Activated CD4-positive, alpha-beta T cell treated with anti-CD3 and anti-CD28 coated beads, Interleukin-10, Interleukin-2, amounts not matched to agents 100 ng/mL and 50 ng/mL, durations not matched to agents 16 hours and 8 hours (primary cell): ENCODE measurements at places on chromosomes 5 and 9.

DNA sequence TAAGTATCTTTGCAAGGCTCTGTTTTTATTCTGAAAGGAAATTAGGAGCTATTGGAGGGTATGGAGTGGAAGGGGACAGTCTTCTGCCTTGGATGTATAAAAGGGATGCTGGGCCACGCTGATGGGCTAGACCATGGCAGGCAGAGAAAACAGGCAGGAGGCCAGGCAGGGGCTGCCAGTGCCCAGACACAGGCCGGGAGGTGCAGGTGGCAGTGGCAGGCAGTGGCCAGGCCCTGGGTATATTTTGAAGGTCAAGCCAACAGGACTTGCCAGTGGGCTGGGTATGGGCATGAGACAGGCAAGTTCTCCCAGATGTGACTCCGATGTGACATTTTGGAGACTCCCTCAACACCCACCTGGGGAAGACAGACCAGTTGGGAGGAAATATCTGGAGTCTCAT, 131.9 kb downstream of the KCNIP1 start:
- DNase-seq, result no peak

DNA sequence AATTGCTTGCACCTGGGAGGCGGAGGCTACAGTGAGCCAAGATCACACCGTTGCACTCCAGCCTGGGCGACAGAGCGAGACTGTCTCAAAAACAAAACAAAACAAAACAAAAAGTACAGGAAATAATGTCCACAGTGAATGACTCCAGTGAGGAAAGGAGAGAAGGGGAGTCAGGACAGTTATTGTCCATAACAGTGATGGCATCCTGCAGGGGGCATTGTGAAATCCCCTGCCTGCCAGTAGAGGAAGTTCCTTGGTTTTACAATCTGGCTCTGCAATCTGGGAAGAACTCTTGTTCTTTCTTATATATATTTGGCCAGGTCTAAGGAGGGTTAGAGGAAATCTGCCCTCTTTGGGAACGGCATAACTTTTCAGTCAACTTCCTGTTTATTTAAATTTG, 8.2 kb downstream of the SH3GL2 start:
- DNase-seq, result no peak

GRCh38 chr5:72518001-72518683, 10.9 kb upstream of the ZNF366 start:
- no peak for DNase-seq

DNA sequence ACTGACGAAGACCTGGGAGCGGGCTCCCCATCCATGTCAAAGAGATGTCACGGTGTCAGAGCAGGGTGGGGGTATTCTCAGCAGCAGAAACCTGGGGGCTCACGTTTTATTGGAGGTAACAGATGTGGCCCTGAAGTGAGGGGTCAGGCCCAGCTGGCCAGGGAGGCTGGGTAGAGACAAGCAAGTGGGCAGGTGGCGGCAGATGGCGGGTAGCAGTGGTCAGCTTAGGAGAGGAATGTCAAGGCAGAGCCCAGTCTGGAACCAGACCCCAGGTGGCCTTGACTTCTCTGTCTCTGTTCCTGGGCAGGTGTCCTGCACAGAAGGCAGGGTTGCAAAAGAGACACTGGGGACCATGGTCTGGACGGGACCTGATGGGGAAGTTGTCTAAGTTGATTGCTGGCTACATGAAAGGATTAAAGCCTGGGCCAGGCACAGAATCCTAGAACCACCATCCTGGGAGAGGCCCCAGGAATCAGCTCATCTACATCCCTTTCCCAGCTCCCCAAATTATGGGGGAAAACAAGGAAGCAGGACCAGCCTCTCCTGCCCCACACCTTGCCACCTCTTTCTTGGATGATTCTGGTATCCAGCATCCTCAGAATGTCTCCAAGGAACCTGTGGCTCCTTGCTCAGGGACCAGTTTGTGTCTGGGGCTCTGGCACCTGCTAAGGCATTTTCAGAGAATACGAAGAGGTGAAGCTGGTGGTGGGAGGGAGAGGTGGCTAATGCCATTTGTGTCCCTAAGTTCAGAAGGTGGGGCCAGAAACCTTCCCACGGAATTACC, 72.5 kb downstream of the AMBP start:
- no peak for DNase-seq

- no peak for DNase-seq
Measured at GRCh38 chr5:67257500-67257899, 60.9 kb upstream of the CD180 start.

DNA sequence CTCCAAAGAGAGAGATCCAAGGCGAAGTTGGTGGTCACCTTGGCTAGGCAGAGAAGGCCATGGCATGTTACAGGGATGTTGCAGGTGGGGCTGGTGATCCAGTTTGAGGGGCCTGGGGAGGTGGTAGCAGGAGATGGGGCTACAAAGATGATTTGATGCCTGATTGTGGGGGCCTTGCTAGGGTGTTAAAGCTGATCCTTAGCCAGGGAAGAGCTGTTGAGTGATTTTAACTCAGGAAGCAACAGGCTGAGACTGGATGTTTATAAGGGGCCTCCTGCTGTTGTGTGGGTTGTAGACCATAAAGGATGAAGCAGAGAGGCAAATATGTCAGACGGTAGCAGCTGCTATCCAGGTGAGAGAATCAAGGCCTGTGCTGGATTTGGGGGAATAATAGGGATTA, 19.0 kb upstream of the SMAD5 start:
- DNase-seq, result no peak

GRCh38 chr5:145937432-145938250, 1.3 kb downstream of the SH3RF2 start:
- peak; percentile 92 for DNase-seq
